ENCODE measurements at places on chromosomes 1 and 21.

DNA sequence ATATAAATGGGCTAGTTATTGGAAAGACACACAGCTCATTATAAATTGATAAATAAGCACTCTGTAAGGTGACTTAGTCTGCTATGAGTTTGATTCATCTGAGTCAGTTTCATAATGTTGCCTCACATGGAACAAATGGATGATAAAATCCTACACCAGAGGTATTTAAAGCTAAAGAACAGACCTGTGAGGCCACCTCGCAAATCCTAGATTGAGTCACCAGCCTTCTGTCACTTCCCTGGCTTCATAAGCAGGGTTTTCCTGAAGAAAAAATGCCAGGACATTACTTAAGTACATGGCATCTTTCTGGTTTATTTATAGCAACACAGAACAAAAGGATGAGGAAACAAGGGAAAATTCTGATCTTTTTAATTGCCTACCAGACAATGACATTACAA, 18.4 kb downstream of the CD2 start:
- DNase-seq = no peak

DNA sequence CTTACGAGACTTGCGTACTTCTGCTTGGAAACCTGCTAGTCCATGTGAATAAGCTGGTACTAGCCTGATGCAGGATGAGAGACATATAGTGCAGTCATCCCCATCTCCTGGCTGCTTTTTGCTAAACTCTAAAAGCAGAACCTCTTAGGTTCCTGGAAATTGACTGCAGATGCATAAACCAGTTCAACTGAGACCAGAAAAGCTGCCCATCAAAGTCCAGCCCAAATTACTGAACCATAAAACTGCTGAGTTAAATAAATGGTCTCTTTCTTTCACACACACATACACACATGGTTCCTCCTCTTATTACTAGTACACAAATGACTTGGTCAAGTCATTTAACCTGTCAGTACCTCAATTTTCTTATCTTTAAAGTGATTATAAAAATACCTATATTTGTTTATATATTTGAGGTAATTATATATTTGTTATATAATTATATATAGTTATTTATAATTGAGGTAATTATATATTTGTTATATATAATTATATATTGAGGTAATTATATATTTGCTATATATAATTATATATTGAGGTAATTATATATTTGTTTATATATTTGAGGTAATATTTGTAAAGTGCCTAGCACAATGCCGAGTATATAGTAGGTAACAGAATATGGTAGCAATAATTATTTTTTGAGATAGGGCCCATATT, 25.2 kb upstream of the RABGAP1L start:
- no peak for DNase-seq

DNA sequence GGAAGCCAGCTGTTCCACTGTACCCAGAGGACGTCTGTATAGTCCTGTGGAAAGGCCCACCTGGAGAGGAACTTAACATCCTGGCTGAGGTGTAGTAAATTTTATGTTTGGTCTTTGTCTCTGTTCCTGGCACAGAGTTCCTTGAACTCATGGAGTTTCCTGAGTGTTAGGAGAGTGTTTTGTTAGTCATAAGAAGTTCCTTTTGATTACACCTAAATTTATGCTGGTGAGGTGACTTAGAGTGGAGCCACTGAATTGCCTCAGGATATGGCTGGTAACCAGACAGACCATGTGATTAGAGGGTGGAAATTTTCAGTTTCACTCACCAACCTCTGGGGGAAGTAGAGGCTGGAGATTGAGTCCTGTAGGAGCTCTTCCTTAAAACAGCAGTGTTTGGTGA, 57.9 kb downstream of the RASAL2 start:
- DNase-seq = no peak

DNA sequence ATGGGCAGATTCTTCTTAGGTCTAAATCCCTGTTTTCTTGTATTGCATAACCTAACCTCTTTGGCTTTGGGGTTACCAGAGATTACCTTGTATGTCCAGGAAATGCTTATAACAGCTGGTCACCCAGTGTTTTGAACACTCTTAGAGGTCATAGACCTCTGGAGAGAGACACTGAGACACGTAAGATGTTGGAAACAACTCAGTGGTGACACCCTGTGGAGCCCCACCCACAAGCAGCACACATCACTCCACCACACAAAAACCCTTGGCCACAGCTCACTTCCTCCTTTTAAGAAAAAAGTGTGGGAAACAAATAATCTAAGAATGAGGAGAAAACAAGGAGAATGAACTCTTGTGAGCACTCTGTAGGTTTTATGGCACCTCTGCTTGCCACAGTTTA, 26.3 kb upstream of the CYP4B1 start:
- no peak for DNase-seq
